Fibroblast of the aortic adventitia (primary cell): ENCODE measurements at places on chromosomes 5 and 9. TPM values are rescaled to one million over a fixed set of nuclear protein-coding genes. Genes with fewer than 3 reads are reported as not detected.

GRCh38 chr9:74729136-74729695 is 158.5 kb downstream of the TRPM6 start:
- peak; percentile 4 for DNase-seq

GRCh38 chr9:23850690-23851629 is 24.9 kb upstream of the ELAVL2 start:
- no peak for DNase-seq

DNA sequence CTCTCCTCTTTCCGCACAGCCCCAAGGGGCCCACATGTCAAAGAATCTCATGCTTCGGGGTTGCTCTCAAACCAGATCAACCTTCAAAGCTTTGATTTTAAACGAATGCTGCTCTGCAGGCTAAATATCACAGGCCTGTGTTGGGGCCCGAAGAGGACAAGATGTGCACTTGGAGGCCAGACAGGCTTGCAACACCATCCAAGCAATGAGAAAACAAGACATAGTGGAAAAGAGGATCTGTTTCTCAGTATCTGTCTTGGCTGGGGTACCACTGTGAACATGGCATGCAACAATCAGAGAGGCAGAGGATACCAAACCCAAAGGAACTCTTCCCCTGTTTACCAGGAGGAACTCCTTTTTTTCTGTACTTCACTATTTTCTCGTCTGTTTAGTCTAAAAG is 321.8 kb downstream of the SLIT3 start:
- DNase-seq: no peak

- DNase-seq: no peak
Measured at GRCh38 chr5:127038550-127038949, 8.2 kb upstream of the MARCHF3 start.

- DNase-seq: peak; percentile 16
Measured at GRCh38 chr5:81393783-81394718, at the start of gene ACOT12. TSS of gene ACOT12 (minus strand) at chr5:81394134. CDS start at chr5:81394114, 20 bp downstream.

DNA sequence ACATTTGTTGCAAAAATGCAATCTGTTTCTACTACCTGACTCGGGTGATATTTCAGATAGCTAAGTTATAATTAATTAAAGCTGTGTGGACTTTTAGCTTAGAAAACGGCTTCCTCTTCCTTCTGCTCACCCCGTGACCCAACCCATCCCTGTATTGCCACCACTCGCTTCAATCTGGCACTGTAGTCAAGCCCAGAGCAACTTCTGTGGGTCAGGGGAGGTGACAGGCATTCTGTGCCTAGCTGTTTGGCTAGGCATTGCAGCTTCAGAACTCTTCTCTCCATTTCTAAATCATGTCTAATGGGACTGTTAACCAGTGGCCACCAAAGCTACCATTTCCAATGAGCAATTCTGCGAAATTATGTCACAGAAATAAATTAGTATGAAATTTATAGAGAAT is 179.7 kb upstream of the TLX3 start:
- no peak for DNase-seq

OLFM1 gene
- 0.81 and 1.5 TPM in 2 replicates for total RNA-seq

ADAMTSL1 gene
- total RNA-seq: 41.8 and 179 TPM in 2 replicates

DNA sequence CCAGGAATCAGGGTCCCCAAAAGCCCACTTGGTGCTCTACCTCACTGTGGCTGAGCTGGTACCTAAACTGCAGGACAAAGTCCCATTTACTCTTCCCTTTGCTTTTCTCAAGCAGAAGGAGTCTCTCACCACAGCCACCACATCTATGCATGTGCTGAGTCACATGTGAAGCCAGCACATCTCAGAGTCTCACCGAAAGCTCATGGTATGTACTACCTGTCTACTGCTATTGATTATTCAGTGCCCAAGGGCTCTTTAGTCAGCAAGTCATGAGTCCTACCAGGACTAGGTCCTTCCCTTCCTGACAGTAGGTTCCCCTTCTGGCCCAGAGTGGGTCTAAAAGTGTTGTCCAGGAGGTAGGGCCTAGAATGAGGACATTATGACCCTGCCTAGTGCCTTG is 130.7 kb upstream of the NTRK2 start:
- no peak for DNase-seq

GRCh38 chr5:16733331-16734006 is 116.7 kb upstream of the RETREG1 start:
- no peak for DNase-seq

GRCh38 chr5:488241-488640 is 36.0 kb downstream of the SLC9A3 start:
- no peak for DNase-seq

DNA sequence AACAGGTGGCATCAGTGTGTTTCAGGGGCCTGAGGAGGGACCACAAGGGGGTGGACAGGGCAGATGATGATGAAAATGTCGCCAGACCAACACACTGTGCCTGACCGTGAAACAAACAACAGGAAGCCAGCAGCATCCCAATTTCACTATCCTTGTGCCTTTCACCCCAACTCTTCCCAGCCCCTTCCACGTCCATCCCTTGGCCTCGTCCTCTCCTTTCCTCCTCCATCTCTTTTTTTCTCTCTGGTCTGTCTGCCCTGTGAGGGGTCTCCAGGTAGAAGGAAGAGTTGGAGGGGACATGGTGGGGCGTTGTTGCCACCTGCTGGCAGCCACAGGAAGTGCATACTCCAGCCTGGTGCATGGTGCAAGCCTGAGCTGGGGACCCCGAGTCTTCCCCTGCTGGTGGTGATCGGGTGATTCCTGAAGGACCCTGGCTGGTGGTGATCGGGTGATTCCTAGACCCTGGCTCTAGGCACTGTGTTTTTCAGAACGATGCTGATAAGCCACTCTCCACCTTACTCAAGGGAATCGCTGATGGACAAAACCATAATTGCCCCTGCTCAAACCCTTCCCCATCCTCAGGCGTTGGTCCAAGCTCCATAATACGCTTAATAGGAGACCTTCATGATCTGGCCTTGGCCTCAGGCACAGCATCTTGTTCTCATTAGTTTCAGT is 21.7 kb upstream of the NSD1 start:
- peak; percentile 38 for DNase-seq
